GM12865 (cell line): ENCODE measurements at places on chromosomes 3 and 15.

DNA sequence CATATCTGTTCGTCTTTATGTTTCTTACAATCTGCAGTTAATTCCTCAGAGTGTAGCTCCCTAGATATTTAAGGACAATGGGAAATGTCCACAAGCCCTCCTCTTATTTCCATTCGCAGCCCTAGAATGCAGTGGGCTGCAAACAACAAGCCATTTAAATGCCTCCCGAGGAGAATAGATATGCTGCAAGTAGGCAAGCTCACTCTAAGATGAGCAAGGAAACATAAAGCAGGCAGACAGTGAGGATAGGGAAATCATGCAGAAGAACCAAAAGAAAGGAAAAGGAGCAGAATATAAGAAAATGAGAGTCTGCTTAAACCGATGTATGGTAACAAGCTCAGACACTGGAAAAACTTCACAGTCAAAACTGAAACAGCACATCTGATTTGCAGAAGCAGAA, 561.9 kb downstream of the GBE1 start:
- no peak for DNase-seq

DNA sequence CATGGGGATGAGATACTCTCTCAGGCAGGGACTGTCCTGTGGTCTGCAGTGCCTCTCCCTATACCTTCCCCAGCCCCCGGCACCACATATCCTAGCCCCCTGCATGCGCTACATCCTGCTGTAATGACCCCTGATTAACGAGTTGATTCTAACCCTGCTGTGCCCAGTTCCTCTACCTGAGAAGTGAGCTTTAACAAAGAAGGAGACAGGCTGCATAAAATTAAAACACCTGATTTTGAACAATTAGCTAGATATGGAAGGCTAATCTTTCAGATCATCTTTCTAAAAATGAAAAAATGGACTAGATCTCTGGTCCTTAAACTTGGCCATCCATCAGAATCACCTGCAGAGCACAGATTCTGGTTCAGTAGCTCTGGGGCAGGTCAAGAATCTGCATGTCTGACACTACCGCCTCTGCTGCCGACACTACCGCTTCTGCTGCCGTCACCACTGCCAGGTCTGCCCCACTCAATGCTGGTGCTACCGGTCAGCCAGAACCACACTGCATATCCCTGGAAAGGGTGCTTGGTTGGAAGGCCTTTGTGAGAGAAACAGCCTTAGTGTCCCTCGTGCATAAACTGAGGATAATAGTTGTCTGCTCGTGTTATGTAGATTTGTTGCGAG, 33.6 kb upstream of the ZBTB38 start:
- no peak for DNase-seq

DNA sequence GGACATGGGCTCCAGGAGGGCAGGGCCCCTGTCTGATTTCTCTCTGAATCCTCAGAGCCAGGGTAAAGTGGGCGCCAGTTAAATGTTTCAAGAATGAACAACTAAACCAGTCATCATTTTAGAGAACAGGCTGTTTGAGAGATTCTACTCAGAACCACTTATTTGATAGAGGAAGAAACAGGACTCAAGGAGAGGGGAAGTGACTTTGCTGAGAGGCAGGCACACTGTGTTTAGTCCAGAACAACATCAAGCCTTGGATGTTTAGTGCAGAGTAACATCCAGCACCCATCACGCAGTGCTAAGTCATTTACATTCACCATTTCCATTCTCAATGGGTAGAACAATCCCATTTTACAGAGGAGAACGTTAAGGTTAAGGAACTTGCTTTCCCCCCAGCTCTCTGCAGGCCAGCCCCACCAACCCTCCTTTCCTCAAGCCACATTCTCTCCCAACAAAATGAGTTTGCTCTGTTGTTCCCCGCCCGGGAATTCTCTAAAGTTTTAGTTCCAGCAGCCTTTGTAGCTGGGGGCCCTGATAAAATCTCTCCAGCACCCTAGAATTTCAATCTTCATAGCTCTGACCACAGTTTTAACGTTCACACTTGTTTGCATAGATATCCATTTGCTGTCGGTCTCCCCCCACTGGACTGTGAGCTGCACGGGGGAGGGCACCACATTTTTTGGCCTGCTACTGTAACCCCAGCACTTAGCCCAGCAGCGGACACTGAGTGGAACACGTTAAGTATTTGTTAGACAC, 962 bp downstream of the NMNAT3 start:
- no peak for DNase-seq

DNA sequence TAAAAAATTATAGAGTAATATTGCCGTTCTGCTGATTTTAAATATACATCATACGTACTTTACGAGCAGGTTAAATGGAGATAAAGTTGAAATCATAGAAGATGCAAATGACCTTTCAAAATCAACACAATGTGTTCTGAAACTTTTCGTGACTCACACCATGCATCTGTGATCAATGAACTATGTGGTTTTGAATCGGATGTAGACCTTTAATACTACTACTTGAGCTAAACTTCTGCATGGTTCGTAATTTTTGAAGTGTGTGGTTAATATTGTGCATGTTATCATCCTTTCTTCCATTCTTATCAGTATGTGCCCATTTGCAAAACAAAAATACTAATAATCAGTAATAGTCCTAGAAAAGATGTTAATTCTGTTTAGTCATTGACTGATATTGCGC, 58.9 kb downstream of the GASK1A start:
- DNase-seq: peak; percentile 27

GRCh38 chr3:112464264-112464663, 35.0 kb downstream of the BTLA start:
- peak; percentile 82 for DNase-seq

- no peak for DNase-seq
Observed at GRCh38 chr3:24197809-24198208, 252.7 kb downstream of the NR1D2 start.

- DNase-seq: no peak
Observed at GRCh38 chr3:21835264-21835663, 84.3 kb upstream of the ZNF385D start.

- no peak for DNase-seq
Observed at GRCh38 chr3:33722191-33722590, 4.1 kb upstream of the CLASP2 start.

DNA sequence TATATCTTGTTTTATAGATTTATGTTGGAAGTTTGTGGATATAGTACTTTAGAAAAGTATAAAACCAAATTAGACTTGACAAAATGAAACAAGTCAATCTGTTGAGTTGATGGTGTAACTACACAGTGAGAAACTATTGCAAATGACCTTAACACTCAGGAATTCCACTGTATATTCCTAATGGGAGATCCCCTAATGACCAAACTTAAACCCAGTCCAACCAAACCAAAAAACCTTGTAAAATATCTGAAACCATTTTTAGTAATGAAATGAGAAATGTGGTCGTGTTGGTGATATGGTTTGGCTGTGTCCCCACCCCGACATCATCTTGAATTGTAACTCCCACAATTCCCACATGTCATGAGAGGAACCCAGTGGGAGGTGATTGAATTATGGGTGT, 31.9 kb upstream of the ATP13A3 start:
- peak; percentile 9 for DNase-seq

- DNase-seq: no peak
Observed at GRCh38 chr3:141625506-141625905, 112.6 kb upstream of the RNF7 start.

GRCh38 chr15:25674913-25675312, 188.2 kb downstream of the ATP10A start:
- DNase-seq: no peak

- DNase-seq: no peak
Observed at GRCh38 chr15:67835297-67836133, 4.3 kb downstream of the RNU6-1 start.

DNA sequence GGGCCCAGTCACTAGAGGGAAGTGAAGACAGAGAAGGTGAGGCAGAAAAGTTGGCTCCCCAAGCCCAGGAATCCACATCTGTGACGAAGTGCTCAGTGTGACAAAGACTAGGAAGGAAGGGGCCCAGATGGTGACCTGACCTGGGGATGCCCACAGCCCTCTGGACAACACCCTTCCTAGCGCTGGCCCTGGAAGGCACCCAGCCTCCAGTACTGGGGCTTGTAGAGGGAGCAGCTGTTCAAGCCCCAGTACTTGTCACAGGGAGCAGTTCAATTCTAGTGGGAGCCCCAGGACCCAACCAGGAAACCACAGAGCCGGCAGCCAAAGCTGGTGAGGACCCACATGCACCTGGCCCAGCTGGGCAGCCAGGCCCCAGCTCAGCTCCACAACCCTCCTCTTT, 190.8 kb downstream of the XXYLT1 start:
- DNase-seq: no peak

DNA sequence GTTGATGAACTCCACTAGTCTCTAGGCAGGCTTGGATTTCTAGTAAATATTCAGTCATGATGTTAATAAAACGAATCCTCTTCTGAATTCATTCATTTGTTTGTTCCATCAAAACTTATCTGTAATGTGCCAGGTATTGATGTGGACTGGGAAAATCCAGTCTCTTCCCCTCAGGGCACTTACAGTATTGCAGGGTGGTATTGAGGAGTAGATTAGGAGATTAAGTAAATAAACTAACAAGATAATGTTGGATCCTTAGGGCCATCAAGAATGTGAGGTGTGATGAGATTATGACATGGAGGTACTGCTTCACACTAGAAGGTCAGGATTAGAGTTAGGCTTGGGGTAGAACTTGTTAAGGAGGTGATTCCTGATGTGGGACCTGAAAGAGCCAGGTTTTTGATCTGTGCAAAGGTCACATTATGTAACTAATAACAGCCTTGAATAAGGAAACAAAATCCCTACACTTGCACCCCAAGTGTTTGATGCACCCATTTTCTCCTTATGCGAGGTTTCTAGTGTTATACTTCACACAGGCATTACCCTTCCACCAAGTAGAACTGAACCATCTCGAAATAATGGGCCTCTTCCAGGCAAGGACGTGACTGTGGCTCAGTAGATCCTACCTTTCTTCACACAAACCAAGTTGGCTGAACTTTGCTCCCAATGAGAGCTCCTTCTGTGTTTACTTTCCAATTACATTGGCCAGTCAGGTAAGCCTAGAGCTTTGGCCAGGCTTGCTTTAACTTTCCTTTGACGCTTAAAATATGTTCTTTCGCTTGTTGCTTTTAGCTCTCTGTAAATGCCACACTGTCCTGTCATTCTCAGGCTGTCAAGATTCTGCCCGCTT, 16.7 kb downstream of the MCTP2 start:
- DNase-seq: no peak

- no peak for DNase-seq
Observed at GRCh38 chr3:106720510-106720909, 656.7 kb upstream of the CCDC54 start.

GRCh38 chr3:188827576-188827975, 344.2 kb upstream of the TPRG1 start:
- DNase-seq: no peak

- no peak for DNase-seq
Observed at GRCh38 chr3:81437683-81438082, 323.8 kb downstream of the GBE1 start.

DNA sequence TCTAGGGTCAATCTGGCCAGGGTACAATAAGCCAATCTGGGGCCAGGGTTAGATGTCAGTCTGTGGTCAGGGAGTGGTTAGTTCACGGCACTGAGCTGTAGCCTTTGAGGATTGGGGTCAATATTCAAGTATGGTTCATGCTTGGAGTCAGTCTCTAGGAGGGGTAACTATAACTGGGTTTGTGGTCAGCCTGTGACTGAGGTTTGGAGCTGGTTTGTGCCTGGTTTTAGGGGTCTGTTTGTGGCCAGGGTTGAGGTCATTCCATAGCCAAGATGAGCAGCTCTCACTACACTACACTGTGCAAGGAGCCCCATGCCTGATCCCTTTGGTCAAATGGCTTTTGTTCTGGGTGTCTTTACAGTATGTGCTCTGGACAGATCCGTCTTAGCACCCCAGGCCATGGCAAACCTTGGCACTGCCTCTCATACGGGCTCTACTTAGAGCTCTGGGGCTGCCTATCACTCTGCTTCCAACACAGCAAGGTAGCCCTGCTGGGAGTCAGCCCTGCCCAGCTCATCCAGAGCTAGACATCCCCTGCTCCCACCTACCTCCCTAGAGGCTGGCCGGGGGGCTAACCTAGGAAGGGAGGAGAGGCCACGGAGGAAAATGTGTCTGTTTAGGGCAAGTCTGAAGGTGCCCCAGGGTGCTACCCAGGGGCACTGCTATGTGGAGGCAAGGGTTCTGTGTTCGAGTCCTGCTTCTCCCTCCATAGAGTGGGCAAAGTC, 63.3 kb upstream of the CORO2B start:
- no peak for DNase-seq

GRCh38 chr3:26963361-26963743, 340.8 kb downstream of the LRRC3B start:
- DNase-seq: no peak

DNA sequence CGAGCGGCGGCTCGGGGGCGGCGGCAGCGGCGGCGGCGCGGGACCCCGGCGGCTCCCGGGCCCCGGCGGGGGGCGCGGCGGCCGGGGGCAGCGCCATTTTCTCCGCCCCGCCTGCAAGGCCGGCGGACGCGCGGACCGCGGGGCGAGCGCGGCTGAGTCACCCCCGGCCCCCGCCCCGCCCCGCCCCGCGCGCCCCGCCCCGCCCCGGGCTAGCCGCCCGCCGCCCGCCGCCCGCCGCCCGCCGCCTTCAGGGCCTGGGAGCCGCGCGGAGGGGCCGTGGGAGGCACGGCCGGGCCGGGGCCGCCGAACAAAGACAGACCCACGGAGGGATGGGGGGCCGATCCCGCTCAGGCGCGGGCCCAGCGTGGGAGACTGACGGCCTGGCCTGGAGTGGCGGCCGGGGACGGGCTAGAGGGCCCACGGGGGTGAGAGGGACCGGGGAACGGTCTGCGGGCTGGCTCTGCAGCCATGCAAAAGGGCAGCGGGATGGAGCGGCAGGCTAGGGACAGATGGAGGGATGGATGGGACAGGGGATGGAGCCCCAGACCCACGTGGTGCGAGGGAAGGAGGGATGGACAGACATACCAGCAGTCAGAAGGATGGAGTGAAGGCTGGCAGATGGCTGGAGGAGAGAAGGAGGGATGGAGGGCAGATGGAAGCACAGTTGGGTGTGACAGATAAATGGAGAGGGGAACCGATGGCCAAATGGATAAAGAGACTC, at the start of gene EIF4E3:
Gene EIF4E3, minus strand, starts transcription at position 132 of the 721 bp plus-strand sequence. Its CDS starts 35 bp downstream, at position 97.
- no peak for DNase-seq

DNA sequence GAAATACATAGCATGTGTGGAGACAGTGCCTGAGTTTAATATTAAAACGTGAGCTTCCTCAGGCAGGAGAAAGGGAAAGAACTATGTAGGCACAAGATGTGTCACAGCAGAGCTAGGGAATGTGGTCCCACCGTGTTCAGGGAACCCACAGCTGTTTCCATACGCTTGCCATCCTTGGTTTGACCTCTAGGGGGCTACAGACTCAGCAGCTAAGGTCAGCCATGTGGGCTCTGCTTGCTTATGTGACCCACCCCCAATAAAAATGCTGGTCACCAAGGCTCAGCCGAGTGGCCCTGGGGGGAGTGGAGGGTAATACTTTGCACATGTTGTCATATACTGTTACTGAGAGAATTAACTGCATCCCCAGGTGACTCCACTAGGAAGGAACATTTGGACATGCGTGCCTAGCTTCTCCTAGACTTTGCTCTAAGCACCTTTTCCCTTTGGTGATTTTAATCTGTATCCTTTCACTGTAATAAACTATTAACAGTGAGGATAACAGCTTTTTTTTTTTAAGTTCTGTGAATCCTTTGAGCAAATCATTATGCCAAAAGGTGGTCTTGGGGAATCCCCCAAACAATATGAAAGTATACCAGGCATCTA, 3.3 kb downstream of the TUBGCP5 start:
- DNase-seq: peak; percentile 75
